ENCODE measurements at places on chromosomes 7 and 10.
A peak's percentile ranks its signal among the peaks of the same experiment; 100 is the strongest.

GRCh38 chr10:89162596-89162995 is 44.5 kb downstream of the CH25H start:
- no peak for DNase-seq

GRCh38 chr10:15474671-15475070 is 103.6 kb upstream of the FAM171A1 start:
- no peak for DNase-seq

- DNase-seq = no peak
Measured at GRCh38 chr7:140908361-140908760, 16.4 kb downstream of the BRAF start.

- no peak for DNase-seq
Measured at GRCh38 chr10:70973275-70973674, 84.9 kb upstream of the PCBD1 start.

DNA sequence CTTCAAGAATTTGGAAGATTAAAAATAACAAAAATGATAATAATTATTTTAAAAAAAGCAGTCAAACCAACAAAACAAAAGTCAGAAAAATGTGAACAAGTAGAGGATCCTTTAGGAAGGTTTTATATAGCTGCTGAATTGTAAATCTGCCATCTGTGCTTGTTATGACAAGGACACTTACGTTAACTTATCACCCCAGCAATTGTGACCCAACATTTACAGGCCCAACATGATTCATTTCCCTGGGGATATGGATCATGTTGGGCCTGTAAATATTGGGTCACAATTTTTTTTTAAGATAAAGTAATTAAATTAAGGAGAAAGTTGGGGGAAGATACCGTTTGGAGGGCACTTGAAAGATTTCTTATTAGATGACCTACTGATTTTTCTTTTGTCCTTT is 261.4 kb upstream of the HABP2 start:
- no peak for DNase-seq

GRCh38 chr10:23692736-23693135 is 253.9 kb downstream of the OTUD1 start:
- DNase-seq = no peak

DNA sequence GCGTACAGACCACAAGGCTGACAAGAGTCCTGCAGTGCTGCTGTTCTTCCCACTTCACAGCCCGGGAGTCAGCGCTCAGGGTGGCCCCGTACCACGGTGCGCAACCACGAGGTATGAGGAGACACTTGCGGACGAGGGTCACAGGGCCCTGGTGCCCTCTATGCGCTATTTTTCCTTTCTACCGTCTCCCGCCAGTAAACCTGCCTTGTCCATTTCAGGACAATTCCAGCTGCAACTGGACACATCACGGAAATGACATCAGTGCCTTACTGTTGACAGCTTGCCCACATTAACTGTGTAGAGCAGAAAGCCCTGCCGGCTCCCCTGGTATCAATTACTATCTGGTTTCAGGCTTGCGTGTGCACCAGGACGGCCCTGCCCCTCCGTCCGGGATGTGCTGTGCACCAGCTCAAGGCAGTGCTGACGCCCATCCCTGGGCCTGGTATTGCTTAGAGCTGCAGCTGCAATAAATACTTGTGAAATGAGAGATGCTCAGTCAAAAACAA is 65.1 kb downstream of the ZRANB1 start:
- DNase-seq = no peak

DNA sequence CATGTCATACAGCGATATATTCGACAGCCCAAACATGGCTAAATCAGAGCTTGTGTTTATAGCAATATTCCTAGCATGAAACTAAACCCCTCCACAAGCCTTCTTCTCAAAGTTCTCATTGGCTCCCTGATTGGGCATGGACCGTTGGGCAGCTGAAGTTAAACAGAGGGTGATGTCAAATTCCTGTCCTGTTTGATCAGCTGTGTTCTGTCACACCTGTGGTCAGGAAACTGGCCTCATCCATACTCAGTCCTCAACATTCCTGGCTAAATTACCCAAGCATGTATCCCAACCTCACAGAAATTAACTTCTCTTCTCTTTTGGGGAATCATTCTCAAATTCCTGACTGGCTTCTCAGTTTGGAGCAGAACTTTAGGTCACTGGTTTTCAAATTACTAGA is 107.9 kb downstream of the ODAD2 start:
- DNase-seq = no peak

DNA sequence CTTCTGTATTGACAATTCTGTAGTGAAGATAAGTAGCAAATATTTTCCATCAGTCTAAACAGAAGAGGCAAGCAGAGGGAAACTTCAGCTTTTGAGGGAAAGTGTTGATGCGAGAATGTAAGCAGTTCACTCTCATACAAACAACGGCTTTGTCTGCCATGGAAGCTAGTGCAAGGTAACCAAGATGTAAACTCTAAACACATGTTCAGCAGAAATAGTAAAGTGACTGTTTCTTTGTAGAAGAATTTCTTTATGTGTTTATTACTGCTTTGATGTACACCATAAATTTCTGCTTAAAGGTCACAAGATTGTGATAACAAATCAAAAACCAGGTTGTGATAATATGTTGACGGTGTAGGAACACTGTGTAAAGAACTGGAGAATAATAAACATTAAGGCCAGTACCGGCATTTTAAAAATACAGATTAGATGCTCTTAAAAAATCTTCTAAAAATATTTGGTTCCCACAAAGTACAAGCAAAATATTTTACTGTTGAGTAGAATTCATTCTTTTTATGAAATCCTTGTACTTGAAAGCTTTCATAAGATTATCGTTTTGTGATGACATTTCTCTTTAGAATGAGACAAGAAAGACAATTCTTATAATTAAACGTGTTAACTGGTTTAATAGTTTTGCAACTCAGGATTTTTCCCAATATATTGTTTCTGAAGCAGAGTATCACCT is 34.2 kb downstream of the SEMA3C start:
- no peak for DNase-seq

DNA sequence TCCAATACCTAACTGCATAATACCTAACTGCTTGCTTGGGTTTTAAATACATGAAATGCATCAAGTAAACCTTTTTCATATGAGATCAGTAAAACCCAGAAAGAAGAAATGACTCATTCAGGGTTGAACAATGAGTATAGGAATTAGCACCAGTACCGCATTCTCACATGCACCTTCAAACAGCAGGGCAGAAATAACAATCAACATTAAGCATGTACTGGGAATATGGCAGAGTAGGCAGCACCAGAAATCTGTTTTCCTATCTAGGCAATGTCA is 850.3 kb upstream of the SORCS1 start:
- DNase-seq = no peak

DNA sequence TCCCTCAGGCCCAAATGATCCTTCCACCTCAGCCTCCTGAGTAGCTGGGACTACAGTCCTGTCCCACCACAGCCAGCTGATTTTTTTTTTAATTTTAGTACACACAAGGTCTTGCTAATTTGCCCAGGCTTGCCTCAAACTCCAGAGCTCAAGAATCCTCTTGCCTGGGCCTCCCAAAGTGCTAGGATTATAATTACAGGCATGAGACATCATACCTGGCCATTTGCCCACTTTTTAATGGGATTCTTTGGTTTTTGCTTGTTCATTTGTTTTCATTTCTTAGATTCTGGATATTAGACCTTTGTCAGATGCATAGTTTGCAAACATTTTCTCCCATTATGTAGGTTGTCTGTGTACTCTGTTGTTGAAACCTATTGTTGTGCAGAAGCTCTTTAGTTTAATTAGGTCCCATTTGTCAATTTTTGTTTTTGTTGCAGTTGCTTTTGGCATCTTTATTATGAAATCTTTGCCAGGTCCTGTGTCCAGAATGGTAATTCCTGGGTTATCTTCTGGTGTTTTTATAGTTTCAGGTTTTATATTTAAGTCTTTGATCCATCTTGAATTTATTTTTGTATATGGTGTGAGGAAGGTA is 95.2 kb downstream of the GLCCI1 start:
- DNase-seq = no peak

- no peak for DNase-seq
Measured at GRCh38 chr7:101140746-101141382, 13.4 kb upstream of the AP1S1 start.

DNA sequence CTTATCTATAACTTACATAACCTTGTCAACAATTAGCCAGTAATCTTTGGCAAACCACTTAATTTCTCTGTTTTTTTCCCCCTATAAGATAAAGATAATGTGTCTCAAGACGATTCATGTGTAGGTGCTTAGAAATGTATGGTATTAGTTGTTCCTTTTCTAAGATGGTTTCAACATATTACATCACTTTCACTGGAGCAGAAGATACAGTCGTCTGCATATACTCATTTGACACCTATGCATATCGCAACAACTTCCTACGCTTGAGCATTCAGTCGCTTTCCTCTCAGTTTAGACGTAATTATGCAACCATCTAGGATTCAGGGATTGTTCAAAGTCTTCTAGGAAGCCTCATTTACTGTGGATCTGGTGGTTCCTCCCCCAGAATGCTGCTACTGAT is 396.7 kb downstream of the PHTF2 start:
- DNase-seq = no peak

DNA sequence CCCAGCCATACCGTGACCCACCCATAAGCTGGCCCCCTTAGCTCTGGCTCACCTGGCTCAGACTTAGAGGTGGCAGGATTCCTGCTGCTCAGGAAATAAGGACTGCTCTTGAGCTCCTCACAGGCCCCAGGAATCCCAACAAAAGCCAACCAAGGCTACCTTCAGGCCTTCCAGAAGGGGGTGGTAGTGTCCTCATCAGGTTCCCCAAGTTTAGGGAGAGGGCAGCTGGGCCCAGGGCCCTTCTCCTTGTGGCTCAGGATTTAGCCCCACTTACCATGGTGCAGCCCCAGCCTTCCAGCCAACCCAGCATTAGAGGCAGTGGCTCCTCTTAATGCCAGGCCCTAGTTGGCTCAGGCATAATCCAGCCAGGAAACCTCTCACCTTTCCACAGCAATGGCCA is 23.5 kb downstream of the NPFFR1 start:
- DNase-seq = no peak

DNA sequence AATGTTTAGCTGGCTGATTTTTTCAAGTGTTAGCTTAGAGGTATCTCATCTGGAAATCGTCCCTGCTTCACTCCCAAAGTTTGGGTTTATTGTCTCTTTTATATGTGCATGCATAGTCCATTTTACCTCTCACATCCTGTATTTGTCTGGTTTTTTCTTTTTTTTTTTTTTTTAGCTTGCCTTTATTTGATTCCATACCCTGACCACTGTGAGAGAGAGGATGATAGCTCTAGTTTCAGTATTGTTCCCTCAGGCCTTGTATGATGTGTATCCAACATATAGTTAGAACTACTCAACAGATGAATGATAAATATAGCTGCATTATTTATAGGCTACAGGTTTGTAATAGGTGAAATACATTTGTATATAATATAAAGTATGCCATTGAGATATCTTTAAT is 29.9 kb downstream of the PCGF5 start:
- DNase-seq = no peak

GRCh38 chr10:88477343-88478085 is 105.6 kb downstream of the RNLS start:
- DNase-seq = no peak

DNA sequence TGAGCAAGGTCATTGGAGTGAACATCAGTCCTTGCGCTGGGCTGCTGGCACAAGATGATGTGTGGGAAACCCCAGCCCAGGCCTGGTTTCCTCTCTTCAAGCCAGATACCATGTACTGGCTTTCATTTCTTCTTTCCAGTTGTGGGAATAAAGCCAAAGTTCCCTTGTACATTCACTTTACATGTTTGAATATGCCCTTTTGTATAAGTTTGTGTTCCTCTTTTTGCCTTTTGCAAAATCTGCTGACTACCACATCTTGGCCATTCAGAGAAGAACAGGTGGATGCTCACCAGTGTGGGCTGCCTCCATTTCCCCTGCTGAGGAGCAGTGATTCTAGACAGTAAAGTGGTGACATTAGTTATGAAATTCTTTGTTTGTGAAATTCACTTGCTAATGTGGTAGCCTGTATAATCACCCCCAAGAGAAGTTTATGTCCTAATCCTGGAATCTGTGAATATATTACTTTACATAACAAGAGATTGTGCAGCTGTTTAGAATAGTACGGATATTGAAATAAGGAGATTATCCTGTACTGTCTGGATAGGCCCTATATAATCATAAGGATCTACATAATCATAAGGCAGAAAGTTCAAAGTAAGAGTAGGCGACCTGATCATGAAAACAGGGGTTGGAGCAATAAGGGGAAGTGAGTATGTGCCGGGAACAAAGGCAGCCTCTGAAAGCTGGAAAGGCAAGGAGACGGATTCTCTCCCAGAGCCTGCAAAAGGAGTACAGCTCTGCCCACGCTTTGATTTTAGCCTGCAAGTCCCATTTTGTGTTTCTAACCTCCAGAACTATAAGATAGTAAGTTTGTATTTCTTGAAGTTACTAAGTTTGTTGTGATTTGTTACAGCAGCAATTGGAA is 18.8 kb upstream of the AOAH start:
- DNase-seq = no peak

GRCh38 chr7:76008156-76008687 is 13.8 kb upstream of the TMEM120A start:
- DNase-seq = no peak

- DNase-seq = peak; percentile 8
Measured at GRCh38 chr7:134854816-134855215, 75.4 kb downstream of the CALD1 start.

GRCh38 chr7:142790555-142790954 is 19.8 kb downstream of the PRSS2 start:
- DNase-seq = no peak

DNA sequence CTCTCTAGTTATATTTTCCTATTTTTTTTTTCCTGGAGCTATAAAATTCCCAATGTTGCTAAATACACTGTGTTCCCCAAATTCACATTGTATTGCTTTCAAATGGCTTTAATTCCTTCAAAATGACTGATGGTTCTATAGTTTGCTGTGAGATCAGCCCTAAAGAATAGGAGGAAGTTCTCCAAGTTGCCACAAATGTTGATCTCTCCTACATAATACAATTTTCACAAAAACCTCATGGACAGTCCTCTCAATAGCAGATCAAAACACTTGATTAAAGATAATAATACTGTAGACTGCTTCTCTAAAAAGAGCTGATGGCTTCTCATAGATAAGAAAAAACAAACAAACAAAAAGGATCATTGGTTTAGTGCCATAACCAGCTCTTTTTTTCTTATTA is 97.8 kb upstream of the CAV2 start:
- no peak for DNase-seq

DNA sequence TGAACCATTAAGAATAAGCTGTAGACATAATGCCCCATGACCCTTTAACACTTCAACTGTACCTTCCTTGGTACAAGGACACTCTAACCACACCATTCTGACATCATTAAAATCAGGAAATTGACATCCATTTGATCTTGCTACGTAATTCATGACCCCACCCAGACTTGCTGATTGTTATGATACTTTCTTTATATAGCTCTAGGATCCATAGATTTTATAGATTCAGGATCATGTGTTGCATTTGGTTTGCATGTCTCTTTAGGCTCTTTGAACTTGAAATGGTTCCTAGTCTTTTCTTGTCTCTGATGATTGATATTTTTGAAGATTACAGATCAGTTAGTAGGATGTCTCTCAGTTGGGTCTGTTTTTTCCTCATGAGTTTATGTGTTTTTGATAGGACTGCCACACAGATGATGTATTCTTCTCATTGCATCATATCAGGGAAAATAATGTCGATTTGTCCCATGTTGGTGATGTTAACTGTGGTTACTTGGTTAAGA is 13.5 kb downstream of the CCM2 start:
- DNase-seq = no peak

GRCh38 chr7:8514781-8515519 is 81.5 kb downstream of the NXPH1 start:
- DNase-seq = no peak

All from OCI-LY7 (cell line).